ENCODE measurements at places on chromosomes 7 and 10. TPM values are rescaled to one million over a fixed set of nuclear protein-coding genes. Genes with fewer than 3 reads are reported as not detected.

DNA sequence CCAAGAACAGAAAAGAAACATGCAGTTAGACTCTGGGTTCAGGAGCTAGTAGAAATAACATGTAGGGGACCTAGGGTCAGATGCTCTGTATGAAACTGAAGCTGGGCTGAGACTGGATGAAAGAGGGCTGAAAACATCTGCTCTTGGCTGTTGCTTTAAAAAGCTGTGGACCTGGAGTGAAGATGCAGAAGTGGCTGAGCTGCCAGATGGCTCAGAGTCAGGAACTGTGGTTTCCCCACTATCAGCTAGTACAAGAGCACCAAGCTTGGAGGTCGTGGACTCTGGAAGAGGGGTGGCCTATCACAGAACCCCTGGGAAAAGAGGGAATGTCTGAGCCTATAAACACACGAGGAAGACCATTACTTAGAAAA is 5.9 kb downstream of the ADK start:
- H3K27ac ChIP-seq = no peak overlapping the region
- peak; percentile 68 for DNase-seq
- H3K4me3 ChIP-seq = no peak overlapping the region
- no peaks in the 10 kb centered on the region for H3K36me3 ChIP-seq

The LIPF gene
- total RNA-seq = not detected

The PPP1R9A gene
- 45.0 TPM for total RNA-seq

The OR6V1 gene
- not detected for total RNA-seq

GRCh38 chr10:82277591-82277990 is 402.6 kb downstream of the NRG3 start:
- H3K4me1 ChIP-seq = no peaks in the 10 kb centered on the region
- H3K27me3 ChIP-seq = no peaks in the 10 kb centered on the region
- no peak for DNase-seq

The DPP6 gene
- 4.1 TPM for total RNA-seq

The HMX2 gene
- not detected for total RNA-seq

GRCh38 chr10:63633677-63634487 is 112.7 kb downstream of the REEP3 start:
- H3K4me3 ChIP-seq = no peak overlapping the region
- H3K27ac ChIP-seq = no peak overlapping the region
- no peaks in the 10 kb centered on the region for H3K36me3 ChIP-seq
- DNase-seq = peak; percentile 38
- peaks cover 11% of the 10 kb centered on the region for H3K4me1 ChIP-seq
- no peaks in the 10 kb centered on the region for H3K27me3 ChIP-seq

The HSPA12A gene
- 6.3 TPM for total RNA-seq

The STEAP1 gene
- total RNA-seq = 5.5 TPM

DNA sequence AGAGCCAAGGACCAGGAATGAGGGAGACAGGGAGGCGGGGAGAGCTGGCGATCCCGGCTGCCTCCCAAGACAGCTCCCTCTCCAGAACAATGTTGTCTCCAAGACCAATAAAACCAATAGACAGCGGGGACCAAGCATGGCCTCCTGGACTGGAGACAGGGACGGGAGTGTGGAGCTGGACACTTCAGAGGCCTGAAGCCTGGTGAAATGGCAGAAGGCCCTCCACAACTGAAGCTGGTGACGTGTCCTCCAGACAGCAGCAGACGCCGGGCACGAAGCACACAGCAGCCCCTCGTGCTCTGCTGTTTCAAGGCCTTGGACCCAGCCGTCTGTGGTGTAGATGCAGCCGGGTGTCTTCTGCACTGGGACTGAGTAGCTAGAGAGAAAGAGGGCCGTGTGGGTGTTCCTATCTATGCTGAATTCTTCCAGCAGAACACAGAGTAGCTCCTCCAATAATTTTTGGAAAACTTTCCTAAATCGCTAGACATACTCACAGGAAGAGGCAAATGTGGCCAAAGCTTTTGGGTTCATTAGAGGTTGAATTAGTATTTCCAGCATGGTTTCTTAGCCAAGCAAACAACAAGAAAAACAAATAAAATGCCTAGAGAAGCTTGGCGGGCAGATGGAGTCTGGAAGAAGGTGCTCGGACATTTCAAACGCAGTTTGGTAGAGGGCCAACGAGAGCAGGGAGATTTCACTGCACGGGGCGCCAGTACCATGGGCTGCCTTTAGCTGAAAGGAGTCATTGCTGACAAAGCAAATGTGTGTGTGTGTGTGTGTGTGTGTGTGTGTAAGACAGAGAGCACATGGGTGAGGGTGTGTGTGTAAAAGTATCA is 570.4 kb downstream of the TCERG1L start:
- H3K27ac ChIP-seq = no peak overlapping the region
- no peaks in the 10 kb centered on the region for H3K36me3 ChIP-seq
- peaks cover 3% of the 10 kb centered on the region for H3K4me1 ChIP-seq
- peak; percentile 83 for DNase-seq
- peaks cover 6% of the 10 kb centered on the region for H3K27me3 ChIP-seq
- no peak overlapping the region for H3K4me3 ChIP-seq

GRCh38 chr7:30083334-30083733 is 51.5 kb upstream of the MTURN start:
- H3K4me3 ChIP-seq = no peak overlapping the region
- no peak overlapping the region for H3K27ac ChIP-seq
- no peaks in the 10 kb centered on the region for H3K4me1 ChIP-seq
- H3K36me3 ChIP-seq = peaks cover 29% of the 10 kb centered on the region

GRCh38 chr10:987620-987869 is 689 bp upstream of the GTPBP4 start:
- H3K36me3 ChIP-seq = peaks cover 2% of the 10 kb centered on the region
- H3K27me3 ChIP-seq = no peaks in the 10 kb centered on the region
- H3K27ac ChIP-seq = peak overlapping the region; percentile 96
- H3K4me1 ChIP-seq = peaks cover 17% of the 10 kb centered on the region

GRCh38 chr7:36977878-36978277 is 253.6 kb upstream of the AOAH start:
- H3K4me1 ChIP-seq = no peaks in the 10 kb centered on the region
- H3K36me3 ChIP-seq = no peaks in the 10 kb centered on the region
- H3K4me3 ChIP-seq = no peak overlapping the region
- no peak overlapping the region for H3K27ac ChIP-seq
- DNase-seq = no peak

DNA sequence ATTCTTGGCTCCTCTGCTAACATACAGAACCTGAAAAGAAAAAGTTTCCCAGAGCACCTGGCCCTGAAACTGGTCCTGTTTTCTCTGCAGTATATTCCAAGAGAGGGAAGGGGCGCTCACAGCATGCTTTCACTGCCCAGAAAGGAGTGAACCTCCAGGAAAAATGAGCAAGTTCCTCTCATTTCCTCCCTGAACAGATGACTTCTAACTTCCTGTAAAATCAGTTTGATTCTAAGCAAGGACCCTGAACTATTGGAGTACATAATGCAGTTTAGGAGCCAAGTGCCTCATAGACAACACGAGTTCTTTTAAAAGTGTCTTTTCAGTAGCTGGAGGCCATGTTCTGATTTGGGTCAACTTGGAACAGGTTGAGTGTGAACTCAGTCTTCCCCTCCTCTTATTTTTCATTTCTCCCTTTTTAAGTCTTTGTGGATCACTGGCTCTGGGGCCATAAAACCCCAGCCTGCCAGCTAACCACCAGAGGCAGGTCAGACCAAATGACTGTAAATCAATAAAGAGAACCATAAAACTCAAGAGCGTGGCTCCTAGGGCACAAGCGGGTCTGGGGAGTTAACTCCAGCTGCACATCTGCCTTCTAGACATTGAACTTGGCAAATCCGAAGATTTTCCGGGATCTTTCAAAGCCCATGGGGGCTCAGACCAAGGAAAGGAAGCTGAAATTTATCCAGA is 5.9 kb upstream of the LRRC18 start:
- H3K4me1 ChIP-seq = peaks cover 22% of the 10 kb centered on the region
- H3K27me3 ChIP-seq = no peaks in the 10 kb centered on the region
- peak; percentile 73 for DNase-seq

The CALN1 gene
- total RNA-seq = 1.8 TPM

The PNLIPRP2 gene
- 0.49 TPM for total RNA-seq

The PIP gene
- total RNA-seq = not detected

- no peak for DNase-seq
- H3K4me1 ChIP-seq = no peaks in the 10 kb centered on the region
- no peak overlapping the region for H3K27ac ChIP-seq
- peaks cover 4% of the 10 kb centered on the region for H3K36me3 ChIP-seq
- H3K4me3 ChIP-seq = no peak overlapping the region
- H3K27me3 ChIP-seq = no peaks in the 10 kb centered on the region
Observed at GRCh38 chr7:140746751-140747150, 50.2 kb downstream of the NDUFB2 start.

GRCh38 chr7:132029369-132030085 is 473.1 kb upstream of the PODXL start:
- no peaks in the 10 kb centered on the region for H3K36me3 ChIP-seq
- no peak for DNase-seq
- H3K27me3 ChIP-seq = no peaks in the 10 kb centered on the region
- peaks cover 9% of the 10 kb centered on the region for H3K4me1 ChIP-seq

DNA sequence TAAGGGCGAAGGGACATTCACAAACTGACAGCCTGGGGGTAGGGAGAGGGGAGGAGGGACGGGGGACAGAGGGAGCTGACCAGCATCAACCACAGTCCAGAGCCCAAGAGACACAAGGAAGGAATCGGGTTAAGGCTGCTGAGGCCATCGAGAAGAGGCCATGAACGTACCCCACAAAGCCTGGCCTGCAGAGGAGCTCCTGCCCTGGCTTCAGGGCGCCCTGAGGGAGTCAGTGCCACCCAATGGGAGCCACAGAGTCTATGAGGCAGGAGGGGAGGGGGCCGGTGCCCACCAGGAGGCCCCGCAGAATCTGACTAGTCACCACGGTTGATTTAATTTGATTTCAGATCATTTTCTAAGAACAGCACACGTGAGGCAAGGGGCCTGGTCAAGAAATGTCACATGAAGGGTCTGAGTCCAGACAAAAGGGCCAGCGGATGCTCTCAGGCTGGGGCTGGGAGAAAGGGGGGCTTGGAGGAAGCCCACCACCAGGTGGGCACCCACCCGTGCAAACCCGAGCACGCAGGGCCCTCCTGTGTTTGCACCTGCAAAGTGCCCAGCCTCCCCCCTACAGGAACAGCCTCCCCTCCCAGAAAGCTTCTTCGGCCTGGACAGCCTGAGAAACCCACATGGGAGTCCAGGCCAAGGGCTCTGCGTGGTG is 40.4 kb downstream of the CAMK2B start:
- H3K27me3 ChIP-seq = peaks cover 2% of the 10 kb centered on the region
- H3K27ac ChIP-seq = no peak overlapping the region
- H3K36me3 ChIP-seq = no peaks in the 10 kb centered on the region
- no peak for DNase-seq

- H3K4me3 ChIP-seq = no peak overlapping the region
- H3K36me3 ChIP-seq = peaks cover 24% of the 10 kb centered on the region
- H3K27me3 ChIP-seq = peaks cover 2% of the 10 kb centered on the region
Observed at GRCh38 chr7:5234852-5235831, 45.1 kb downstream of the WIPI2 start.

The GIMAP1 gene
- 3.1 TPM for total RNA-seq

The PEX1 gene
- total RNA-seq = 19.8 TPM

- peaks cover 19% of the 10 kb centered on the region for H3K4me1 ChIP-seq
- H3K4me3 ChIP-seq = no peak overlapping the region
- DNase-seq = no peak
Observed at GRCh38 chr7:1505731-1506550, 1.8 kb upstream of the INTS1 start.

DNA sequence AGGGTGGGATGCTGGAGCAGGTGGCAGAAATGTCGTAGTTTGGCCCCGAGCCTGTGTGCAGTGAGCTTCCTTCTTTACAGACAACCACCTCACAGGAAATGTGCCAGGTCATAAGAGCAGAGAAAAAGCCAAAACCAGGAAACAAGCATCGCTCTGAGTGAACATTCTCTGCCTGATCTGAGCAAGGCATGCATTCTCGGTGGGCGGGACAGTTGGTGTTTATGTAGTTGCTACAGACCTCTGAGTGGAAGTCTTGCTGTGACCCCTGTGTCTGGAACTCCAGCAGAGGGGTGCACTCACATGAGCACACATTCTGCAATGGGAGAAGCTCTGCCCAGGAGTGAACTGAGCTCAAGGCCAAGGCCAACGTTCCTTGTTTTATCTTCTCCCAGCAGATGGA is 230.1 kb downstream of the TCERG1L start:
- H3K36me3 ChIP-seq = no peaks in the 10 kb centered on the region
- H3K27me3 ChIP-seq = peaks cover 2% of the 10 kb centered on the region
- DNase-seq = peak; percentile 17

DNA sequence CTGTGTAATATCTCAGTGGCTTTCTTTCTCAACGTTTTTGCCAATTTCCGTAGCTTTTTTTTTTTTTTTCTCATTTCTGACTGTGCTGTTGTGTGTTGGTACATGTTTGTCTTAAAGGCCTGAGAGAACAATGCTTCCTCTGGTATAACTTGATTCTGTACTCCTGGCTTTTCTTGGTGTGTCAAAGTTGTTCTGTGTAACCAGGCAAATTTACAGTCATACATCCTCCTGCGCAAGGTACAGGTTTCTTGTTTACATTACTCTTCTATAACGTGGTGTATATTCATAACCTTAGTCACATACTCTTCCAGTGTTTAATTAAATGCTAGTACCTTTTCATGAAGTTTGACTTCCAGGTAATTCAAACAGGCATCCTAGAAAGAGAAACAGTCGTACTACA is 8.3 kb upstream of the ARHGAP12 start:
- DNase-seq = no peak
- H3K4me1 ChIP-seq = no peaks in the 10 kb centered on the region
- H3K27me3 ChIP-seq = no peaks in the 10 kb centered on the region
- H3K27ac ChIP-seq = no peak overlapping the region

- peak; percentile 77 for DNase-seq
- peak overlapping the region; percentile 57 for H3K4me3 ChIP-seq
- peaks cover 46% of the 10 kb centered on the region for H3K36me3 ChIP-seq
- peaks cover 11% of the 10 kb centered on the region for H3K27me3 ChIP-seq
- peaks cover 75% of the 10 kb centered on the region for H3K4me1 ChIP-seq
Observed at GRCh38 chr10:86711513-86712316, 43.4 kb downstream of the LDB3 start.

DNA sequence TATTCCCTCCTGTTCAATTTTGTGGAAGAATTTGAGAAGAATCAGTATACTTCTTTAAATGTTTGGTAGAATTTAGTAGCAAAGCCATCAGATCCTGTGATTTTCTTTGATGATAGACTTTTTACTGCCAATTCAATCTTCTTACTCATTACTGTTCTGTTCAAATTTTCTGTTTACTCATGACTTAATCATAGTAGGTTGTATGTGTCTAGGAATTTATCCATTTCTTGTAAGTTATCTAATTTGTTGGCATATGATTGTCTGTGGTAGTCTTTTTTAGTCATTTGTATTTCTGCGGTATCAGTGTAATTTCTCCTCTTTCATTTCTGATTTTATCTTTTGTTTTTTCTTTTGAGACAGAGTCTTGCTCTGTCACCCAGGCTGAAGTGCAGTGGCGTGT is 87.4 kb downstream of the CCDC3 start:
- H3K27me3 ChIP-seq = no peaks in the 10 kb centered on the region
- H3K4me3 ChIP-seq = no peak overlapping the region
- H3K27ac ChIP-seq = no peak overlapping the region
- no peaks in the 10 kb centered on the region for H3K4me1 ChIP-seq
- no peaks in the 10 kb centered on the region for H3K36me3 ChIP-seq
- no peak for DNase-seq

GRCh38 chr7:43694399-43694748 is 34.9 kb downstream of the COA1 start:
- peaks cover 4% of the 10 kb centered on the region for H3K4me1 ChIP-seq
- H3K27ac ChIP-seq = no peak overlapping the region
- DNase-seq = no peak
- no peak overlapping the region for H3K4me3 ChIP-seq

The CPA2 gene
- total RNA-seq = 0.44 TPM

The ST8SIA6 gene
- 1.5 TPM for total RNA-seq

The GRID2IP gene
- 0.09 TPM for total RNA-seq

Measured in muscle of leg (tissue), 16 donors.